Ovary (tissue), 10 donors: ENCODE measurements at places on chromosomes 16 and 17. TPM values are rescaled to one million over a fixed set of nuclear protein-coding genes. Genes with fewer than 3 reads are reported as not detected.

NRN1L gene
- total RNA-seq: 2.5 TPM

TEX14 gene
- total RNA-seq: 0.20 TPM

UTS2R gene
- total RNA-seq: not detected

DNA sequence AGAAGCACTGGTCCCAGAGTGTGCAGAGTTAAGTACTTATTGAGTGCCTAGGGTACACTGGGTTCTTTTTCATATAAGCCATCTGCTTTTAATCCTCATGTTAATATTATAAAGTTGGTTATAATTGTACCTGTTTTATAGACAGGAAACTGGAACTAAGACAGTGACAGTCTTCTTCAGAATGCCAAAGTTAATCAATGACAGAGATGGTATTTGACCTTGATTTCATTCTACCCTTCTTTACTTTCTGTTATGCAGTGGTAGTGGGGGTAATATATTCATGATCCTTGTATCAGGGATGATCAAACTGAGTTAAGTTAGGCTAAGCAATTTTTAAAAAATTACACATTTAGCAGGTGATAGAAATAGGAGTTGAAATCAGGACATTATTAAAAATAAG is 108.6 kb upstream of the GOT2 start:
- H3K4me1 ChIP-seq: no peaks in the 10 kb centered on the region
- no peak overlapping the region for H3K27ac ChIP-seq
- H3K27me3 ChIP-seq: no peaks in the 10 kb centered on the region
- no peak overlapping the region for H3K4me3 ChIP-seq
- no peak for DNase-seq

GRCh38 chr17:6170349-6170748 is 100.2 kb downstream of the WSCD1 start:
- H3K27me3 ChIP-seq: no peaks in the 10 kb centered on the region
- H3K4me1 ChIP-seq: no peaks in the 10 kb centered on the region
- H3K36me3 ChIP-seq: no peaks in the 10 kb centered on the region
- no peak for DNase-seq
- no peak overlapping the region for H3K27ac ChIP-seq

GRCh38 chr16:27844826-27845225 is 218.7 kb downstream of the GSG1L start:
- H3K27ac ChIP-seq: no peak overlapping the region
- H3K4me3 ChIP-seq: no peak overlapping the region
- no peaks in the 10 kb centered on the region for H3K4me1 ChIP-seq

DNA sequence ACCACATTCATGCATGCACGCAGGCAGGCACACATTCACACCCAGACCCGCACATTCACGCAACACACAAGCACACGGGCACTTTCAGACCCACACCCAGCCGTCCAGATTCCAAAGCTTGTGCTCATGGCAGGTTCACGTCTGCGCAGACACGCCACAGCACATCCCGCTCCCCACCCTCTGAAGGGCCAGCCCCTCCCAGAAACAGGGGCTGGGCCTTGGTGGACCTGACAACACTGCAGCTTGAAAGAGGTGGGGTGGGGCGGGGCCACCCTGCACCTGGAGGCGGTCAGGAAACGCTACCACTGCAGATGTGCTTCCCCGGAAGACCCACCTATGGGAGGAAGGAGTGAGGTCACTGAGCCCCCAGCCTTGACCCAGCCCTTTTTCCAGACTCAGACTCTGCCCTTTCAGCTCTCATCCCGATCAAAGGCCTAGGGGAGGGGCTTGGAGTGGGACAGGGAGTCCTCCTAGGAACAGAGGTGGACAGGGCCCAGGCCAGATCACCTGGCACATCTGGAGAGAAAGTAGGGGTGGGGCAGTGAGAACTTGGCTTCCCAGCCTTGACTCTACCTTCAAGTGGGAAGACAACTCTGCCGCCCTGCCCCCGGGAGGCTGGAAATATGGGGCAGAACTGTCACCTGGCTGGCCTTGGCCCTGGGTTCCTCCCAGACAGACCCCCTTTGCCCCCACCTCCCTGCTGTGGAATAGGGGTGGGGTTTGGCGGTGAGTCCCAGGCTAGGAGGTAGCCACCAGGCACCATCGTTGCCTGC is 11.0 kb downstream of the P3H4 start:
- H3K4me1 ChIP-seq: peaks cover 7% of the 10 kb centered on the region
- H3K4me3 ChIP-seq: no peak overlapping the region
- no peaks in the 10 kb centered on the region for H3K36me3 ChIP-seq

GRCh38 chr17:37180376-37180775 is 195.4 kb upstream of the C17orf78 start:
- H3K36me3 ChIP-seq: no peaks in the 10 kb centered on the region
- no peaks in the 10 kb centered on the region for H3K4me1 ChIP-seq
- H3K4me3 ChIP-seq: no peak overlapping the region

- no peaks in the 10 kb centered on the region for H3K36me3 ChIP-seq
- H3K27me3 ChIP-seq: no peaks in the 10 kb centered on the region
- no peak overlapping the region for H3K4me3 ChIP-seq
- H3K27ac ChIP-seq: no peak overlapping the region
- peaks cover 3% of the 10 kb centered on the region for H3K4me1 ChIP-seq
- no peak for DNase-seq
Observed at GRCh38 chr16:4089811-4090301, 26.4 kb downstream of the ADCY9 start.

- H3K4me1 ChIP-seq: no peaks in the 10 kb centered on the region
- no peak overlapping the region for H3K4me3 ChIP-seq
- H3K36me3 ChIP-seq: no peaks in the 10 kb centered on the region
- DNase-seq: no peak
Observed at GRCh38 chr16:88055356-88055755, 104.1 kb downstream of the BANP start.
